ENCODE measurements at places on chromosomes 7 and 10.

DNA sequence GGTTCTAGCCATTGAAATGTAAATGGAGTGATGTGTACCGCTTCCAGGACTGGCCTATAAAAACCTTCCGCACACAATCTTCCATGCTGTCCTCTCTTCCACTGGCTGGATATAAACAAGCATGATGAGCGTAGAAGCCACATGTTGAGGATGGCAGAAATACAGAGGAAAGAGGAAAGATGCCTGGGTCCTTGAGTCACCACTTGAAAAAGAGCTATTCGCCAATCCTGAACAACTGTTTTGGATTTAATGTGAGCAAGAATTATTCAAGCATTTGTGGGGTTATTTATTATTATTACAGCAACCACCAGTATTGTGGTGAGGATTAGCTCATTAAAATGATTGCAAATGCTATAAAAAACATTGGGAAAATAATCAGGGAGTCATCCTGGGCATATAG lies 45.8 kb upstream of the PLXNA4 start:
- no peak for DNase-seq

DNA sequence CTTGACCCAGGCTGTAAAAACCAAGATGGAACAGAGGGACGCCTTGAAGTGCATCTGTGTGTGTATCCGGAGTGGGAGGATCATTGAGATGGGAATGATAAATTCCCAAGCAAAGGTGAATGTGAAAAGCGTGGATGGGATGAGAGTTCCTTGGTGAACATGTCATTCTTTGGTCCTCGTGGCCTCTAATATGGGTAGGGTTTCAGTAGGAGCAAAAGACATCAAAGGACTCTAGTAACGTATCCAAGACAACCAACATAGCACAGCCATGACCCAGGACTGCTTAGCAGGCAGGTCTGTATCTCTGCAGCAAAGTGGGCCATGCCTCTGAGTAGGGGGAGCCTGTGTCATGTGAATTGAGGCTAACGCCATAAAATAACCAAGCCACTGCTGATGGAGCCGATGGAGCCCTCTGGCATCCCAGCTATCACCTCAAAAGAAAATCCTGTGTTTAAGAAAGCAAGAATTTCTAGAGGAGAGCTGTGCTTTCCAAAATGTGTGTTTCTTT lies 98.6 kb downstream of the CCDC3 start:
- DNase-seq, result no peak

DNA sequence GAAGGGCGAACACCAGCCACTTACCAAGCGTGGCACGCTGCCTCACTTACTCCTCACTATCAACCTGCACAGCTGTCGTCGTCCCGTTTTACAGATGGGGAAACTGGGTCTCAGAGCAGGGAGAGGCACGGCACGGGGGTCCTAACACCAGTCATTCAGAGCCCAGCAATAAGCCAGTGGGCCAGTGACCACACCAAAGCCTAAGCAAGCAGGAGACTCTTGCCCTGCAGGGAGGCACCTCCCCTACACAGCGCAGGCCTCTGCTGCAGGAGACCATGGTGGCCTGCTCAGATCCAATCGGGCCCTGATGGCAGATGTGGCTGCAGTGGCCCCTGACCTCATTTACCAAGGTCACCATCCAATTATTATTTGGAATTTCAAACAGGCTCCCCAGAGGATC lies 4.8 kb downstream of the SLIT1 start:
- no peak for DNase-seq

GRCh38 chr10:3476640-3477448 lies 304.3 kb upstream of the PITRM1 start:
- DNase-seq, result no peak

DNA sequence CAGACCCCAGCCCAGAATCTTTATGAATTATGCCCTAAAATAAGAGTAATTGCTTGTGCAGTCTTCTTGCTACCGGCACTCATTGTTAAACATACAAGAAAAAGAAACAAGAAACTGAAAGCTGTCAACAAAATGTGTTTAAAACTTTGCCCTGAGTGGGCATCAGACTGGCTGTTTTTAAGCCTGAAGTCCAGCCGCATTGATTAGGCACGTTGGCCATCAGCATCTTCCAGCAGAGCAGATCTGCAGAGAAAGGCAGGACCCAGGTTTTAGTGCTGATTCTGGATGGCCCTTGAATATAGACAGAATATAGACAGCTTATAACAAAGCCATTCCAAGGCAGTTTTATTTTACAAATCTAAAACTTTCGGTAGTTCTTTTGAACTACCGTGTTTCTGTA lies 102.8 kb downstream of the POLL start:
- no peak for DNase-seq

GRCh38 chr10:27747096-27747451 lies 1.5 kb upstream of the MKX start:
- DNase-seq, result no peak

GRCh38 chr10:64014281-64014680 lies 493.1 kb downstream of the REEP3 start:
- DNase-seq, result no peak

GRCh38 chr10:4635388-4635787 lies 190.6 kb upstream of the AKR1E2 start:
- no peak for DNase-seq

DNA sequence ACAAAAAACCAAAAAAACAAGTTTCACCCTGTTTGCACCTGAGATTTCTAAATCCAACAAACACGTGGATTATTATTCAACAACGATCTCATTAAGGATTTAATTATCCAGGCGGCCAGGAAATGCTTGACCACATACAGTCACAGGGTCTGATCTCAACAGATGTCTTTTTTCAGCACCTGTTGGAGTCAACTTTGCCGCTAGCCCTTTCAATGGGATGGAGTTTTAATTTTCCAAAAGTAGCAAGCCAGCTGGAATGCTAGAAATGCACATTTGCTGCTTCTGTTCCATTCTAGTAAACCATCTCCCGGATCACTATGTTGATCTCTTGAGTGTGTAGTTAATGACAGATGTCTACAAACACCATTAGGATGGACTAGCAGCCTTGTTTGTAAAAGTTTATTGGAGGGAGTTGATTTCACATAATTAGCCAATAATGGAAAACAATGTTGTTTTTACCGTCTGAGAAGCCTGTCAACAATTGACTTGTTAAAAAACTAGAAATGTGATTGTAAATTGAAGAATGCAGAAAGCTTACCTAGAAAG lies 64.2 kb upstream of the DKK1 start:
- no peak for DNase-seq

- no peak for DNase-seq
These were observed 2.7 kb downstream of the SND1 start for GRCh38 chr7:127654404-127655394.

GRCh38 chr10:30437031-30437841 lies 3.3 kb downstream of the MAP3K8 start:
- DNase-seq, result no peak

DNA sequence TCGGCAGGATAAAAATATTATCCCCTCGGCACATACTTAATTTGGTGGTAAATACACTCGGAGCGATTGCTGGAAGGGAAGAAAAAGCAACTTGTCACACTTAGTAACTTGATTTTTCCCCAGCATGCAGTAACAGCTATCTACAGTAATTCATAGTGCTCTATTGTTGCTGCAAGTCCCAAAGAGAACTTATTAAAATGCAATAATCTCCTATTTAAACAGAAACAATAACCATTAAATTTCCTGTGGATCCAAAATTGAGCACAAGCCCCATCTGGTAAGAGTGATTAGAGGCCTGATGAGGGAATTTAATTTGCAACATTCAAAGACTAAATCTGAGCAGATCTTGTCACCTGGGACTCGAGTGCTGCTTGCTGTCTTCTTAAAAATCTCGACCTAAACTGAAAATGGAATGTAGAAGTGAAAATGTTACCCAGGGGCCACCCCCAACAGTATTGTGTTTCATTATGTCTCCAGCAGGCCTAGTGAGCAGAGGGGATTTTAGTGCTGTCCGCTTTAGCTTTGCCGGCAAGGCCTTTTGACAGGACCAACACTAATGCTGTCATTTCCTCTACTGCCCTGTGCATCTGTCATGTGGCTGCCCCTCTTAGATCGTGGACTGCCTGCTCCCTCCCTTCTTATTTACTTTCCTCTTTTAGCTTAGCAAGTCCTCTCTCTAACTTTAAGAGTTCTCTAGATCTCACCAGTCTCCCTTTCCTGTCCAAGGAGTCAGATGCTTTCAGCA lies 639.7 kb downstream of the AUTS2 start:
- no peak for DNase-seq

GRCh38 chr7:2445898-2446555 lies 30.2 kb downstream of the GRIFIN start:
- no peak for DNase-seq

DNA sequence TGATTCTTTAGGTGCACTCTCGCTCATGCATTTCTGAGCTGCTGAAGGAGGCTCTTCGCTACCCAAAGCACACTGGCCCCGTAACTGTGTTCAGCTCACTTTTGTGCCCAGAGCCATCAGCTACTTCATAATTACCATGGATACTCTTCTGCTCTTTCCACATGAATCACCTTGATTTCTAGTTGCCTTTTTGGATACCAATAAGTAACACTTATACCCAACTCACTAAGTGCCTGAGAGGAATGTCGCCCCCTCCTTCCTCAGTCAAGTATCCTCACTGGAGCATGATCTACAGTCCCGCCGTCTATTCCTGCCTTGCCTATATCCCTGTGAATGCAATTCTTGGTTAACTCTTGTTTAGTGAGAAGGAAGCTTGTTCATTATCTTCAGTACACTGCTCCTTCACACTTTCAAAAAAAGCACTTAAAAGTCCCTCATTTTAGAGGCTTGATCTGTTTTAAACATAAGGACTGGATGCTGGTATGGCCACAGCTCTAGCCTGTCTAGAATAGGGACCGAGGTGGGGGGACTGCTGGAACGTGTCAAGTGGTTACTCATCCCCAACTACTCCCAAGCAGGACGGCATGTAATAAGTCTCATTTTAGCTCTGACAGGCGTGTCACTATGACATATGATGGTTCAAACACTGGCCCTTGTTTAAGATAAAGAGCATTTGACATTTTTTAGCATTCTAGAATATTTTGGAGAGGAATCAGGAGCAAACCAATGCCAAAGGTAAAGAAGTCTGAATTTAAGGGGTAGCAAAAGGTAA lies 23.7 kb downstream of the SVIL start:
- no peak for DNase-seq

DNA sequence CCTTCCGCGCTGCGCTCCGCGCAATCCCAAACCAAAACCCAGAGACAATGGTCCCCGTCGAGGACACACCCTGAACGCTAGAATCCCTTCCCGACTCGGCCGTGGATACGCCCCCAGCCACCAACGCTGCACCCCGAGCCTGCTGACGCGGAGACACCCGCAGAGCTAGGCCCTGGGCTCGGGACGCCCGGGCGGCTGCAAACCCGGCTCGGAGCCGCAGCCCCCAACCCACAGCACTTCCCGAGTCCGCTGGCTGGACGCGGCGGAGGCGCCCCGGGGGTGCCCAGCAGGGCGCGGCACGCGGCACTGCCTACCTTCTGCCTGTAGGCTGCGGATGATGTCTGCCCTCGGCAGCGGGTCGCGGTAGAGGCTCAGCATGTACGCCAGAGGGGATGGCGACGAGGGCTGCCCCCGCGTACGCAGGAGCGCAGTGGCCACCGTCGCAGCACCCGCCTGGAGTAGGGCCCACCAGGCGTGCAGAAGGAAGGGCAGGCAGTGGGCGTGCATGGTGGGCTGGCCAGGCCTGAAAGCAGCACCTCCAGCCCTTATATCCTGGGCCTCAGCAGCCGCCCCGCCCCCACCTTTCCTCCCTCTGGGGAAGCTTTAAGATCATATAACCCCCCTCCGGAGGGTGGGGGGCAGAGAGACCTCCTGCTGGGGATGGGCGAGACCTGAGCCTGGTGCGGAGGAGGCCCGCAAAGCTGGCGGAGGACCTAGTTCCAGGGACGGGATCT lies at the start of gene NODAL:
TSS of gene NODAL (minus strand) at position 521 of the 734 bp plus-strand sequence. CDS start at position 507, 14 bp downstream.
- no peak for DNase-seq

DNA sequence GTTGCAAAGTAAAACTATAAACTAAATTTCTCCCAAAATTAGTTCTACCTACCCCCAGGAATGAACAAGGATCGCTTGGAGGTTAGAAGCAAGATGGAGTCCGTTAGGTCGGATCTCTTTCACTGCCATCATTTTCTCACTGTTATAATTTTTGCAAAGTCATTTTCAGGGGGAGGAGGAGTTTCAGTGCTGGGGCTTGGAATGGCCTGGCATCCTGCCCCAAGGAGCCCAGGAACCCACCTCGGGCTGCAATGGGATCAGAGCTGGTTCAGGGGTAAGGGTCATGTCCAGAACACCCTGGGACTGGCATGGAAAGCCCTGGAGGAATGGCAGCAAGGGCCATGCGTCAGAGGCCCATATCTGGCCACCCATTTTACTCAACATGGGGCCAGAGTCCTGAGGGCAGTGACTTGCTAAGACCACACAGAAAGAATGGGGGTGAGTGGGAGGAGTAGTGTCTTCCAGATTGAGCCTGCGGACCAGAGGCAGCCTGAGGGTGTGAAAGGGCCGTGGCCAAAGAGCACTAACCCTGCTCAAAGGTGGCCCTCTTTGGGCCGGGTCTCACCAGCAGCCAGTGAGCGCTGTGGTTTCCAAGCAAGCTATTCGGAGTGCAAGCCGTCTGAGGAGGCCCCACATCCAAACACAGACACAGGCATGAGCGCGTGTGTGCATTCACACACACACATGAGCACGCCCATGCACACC lies 31.8 kb downstream of the GPRIN2 start:
- DNase-seq, result peak; percentile 11

DNA sequence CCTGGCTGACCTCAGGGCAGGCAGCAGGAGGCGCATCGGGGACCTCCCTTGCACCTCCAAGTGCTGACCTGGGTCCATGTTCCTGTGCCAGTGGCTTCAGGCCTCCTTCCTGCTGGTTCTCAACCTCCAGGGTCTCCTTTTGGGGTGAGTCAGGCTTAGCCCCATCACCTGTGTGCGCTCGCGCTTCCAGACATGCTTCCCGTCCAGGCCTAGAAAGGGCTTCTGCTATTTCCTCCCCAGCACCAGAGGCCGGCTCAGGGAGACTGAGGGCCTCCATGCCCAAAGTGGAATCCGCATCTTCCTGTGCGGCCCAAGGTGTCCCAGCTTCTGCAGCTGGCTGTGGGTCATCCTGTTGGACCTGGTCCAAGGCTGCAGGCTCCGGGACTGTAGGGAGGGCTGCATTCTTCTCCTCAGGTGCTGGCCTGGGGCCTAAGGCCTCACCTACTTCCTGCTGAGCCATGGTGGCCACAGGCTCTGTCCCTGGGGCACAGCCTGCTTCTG lies 5.9 kb downstream of the NACAD start:
- DNase-seq, result no peak

DNA sequence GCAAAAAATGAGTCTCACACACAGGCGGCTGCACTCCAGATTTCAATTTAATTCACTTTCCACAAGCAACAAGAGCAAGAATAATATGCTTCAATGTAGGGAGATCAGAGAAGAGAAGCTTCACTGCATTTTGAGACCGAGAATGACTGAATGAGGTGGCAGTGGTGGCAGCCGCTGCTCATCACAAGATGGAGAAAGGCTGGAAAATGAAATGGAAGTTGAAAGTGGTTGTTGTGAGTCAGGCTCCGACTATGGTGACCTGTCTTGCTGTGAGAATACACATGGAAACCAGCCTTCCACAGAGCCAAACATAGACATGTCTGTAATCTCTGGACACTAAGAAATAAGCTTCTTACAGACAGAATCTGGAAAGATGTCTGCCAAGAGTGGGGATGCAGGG lies 499.6 kb upstream of the LRRN3 start:
- no peak for DNase-seq
